RKO (cell line): ENCODE measurements at places on chromosomes 6 and 20.

DNA sequence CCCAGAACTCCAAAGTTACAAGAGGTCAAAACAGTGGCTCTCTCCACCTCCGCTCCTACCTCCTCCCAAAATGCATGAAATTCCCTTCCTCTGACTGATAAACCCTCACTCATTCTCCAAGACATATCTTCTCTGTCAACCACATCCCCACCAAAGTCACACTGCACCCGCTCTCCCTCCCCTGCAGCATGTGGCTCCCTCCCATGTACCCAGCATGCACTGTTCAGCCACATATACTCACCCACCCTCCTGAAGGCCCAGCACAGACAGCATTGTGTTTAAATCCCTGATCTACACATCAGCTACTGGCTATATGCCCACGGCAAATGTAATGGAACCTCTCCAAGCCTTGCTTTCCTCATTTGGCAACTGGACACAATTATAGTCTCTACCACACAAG, 5.5 kb upstream of the POU5F1 start:
- no peak for DNase-seq

DNA sequence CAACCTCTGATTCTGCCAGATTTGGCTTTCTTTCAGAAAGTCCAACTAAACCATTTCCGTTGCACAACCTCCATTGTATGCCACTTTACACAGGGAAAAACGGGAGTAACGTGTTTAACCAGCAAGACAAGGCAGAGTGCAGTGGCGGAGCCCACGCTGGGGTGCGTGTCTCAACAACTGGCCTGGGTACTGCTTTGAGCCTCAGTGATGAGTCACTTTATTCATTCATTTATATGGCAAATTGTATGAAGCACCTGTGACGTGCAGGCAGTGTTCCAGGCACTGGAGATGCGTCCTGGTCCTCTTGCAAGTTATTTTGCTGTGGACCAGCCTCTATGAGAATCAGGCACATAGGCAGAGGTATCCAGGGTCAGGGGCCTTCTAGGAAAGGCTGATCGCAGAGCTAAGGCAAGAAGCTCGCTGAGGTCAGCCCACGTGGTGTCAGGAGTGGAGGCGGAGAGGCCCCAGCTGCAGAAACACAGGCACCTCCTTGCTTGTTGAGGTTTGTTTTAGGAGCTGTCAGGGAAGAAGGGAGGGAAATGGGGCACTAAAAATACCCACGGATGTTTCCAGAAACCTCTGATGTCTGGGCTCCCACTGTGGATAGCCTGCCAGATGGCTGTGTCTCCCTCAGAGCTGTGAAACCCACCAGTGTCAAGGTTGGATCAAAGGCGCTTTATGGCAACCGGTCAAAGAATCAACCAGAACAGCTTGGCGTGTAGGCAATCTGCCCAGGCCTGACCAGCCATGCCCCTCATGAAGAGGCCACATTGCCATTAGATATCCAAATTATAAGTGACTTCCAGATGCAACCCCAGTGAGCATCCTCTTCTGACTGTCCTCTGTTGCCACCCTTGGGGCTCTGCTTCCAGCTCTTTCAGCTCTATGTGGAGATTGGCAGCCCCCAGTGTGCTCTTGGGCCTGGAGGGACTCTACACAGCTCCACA, 157.2 kb downstream of the CD83 start:
- DNase-seq = no peak

DNA sequence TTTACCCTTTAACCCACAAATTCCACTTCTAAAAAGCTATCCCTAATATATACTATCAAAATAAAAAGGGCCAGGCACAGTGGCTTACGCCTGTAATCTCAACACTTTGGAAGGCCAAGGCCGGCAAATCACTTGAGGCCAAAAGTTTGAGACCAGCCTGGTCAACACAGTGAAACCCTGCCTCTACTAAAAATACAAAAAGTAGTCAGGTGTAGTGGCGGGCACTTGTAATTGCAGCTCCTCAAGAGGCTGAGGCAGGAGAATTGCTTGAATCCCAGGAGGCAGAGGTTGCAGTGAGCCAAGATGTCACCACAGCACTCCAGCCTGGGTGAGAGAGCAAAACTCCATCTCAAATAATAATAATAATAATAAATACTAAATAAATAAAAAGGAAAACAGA, 82.5 kb downstream of the TRIM27 start:
- peak; percentile 68 for DNase-seq

- no peak for DNase-seq
These were observed 180.7 kb upstream of the PRSS16 start for GRCh38 chr6:27066802-27067201.

DNA sequence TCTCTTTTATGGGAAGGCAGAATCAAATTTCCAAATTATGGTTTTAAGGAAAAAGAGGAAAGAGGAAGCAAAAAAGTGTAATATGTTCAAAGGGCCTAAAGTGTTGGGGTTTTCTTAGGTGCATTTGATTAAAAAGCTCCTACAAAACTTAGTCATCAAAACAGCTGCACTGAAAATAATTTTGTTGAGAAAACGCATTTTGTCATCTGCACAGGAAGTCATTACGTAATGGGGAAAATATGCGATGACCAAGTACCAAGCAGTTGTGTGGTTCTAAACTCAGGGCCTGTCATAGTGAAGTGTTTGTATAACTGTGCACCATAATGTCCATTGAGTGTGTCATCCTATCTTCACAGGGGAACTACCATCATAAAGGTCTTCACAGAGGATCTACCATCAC, 15.6 kb downstream of the HAO1 start:
- peak; percentile 89 for DNase-seq

GRCh38 chr6:25660512-25660911, 8.5 kb downstream of the SCGN start:
- peak; percentile 87 for DNase-seq

- no peak for DNase-seq
These were observed 36.0 kb upstream of the SMIM29 start for GRCh38 chr6:34284563-34285447.

GRCh38 chr6:154931711-154932424, 63.2 kb upstream of the TIAM2 start:
- DNase-seq = no peak

- DNase-seq = no peak
These were observed 350.9 kb downstream of the SMOC2 start for GRCh38 chr6:168791917-168792316.

- no peak for DNase-seq
These were observed 42.6 kb downstream of the IRF4 start for GRCh38 chr6:434051-434705.

- no peak for DNase-seq
These were observed 213.2 kb upstream of the FLRT3 start for GRCh38 chr20:14550655-14551054.

GRCh38 chr6:125798734-125799508, 8.2 kb downstream of the NCOA7 start:
- no peak for DNase-seq

DNA sequence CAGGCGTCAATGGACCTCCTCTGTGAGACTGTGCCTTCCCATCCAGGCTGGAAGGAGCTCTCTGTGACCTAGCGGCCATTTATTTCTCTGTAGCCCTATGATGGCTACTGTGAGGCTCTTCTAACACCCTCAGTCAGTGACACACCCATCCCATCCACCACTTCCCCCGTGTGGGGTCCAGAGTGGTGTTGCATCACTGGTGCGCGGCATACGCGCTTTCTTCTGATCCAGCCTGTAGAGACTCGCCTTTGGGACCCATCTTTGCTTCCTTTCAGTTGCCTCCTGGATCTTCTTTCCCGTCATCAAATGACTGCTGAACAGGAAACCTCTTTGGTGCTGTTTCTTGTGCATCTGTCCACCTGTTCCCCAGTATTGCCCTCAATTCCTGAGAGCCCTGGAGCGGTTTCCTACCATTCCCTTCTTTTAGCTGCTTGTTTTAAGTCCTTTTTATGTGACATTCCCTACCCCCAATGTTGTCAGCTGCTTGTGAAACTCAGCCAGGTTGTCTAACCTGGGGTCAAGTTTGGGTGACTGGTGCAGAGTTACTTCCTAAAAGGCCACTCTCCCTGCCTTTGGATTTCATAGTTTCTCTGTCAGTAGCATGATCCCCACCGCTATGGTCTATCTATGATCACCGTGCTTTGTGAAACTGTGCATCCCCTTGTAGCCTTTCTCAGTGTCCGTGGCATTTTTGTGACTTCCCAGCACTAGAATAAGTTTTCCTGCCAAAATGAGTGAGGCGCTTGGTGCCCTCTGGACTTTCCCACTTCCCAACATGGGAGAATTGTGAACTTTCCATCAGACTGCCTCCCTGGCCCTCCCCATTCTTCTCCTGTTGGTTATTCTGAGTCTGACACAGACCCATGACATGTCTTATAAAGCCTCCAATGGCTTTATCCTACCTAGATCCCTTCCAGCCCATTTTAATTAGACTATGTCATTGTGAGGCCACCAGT, 5.7 kb downstream of the PRR3 start:
- no peak for DNase-seq

- DNase-seq = no peak
These were observed 149.1 kb downstream of the ZDHHC14 start for GRCh38 chr6:157530126-157530525.

DNA sequence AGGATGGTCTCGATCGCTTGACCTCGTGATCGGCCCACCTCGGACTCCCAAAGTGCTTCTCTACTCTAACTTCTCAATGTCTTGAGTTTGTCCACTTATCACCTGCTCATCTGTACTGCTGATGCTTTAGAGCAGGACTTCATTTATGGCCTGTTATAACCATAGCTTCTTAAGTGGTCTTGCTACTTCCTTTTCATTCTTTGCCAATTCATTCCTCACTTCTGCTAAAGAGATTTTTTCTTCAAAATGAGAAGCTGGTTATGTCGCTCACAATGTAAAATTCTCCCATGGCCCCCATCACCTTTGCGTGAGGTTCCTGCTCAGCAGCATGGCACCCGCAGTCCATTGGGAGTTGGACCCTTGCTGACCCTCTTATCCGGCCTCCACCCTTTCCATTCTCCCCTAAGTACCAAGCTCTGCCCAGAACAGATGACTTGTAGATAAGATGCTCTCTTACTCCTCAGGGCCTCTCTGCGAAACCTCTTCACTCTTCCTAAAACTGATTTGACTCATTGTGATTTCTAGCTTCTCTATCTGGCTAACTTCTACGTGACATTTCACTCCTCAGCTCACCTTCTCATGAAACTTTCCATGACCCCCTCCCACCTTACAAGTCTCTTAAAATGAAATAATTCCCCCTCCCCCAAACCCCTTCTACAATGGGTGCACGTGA, 13.9 kb upstream of the CD164 start:
- DNase-seq = no peak

DNA sequence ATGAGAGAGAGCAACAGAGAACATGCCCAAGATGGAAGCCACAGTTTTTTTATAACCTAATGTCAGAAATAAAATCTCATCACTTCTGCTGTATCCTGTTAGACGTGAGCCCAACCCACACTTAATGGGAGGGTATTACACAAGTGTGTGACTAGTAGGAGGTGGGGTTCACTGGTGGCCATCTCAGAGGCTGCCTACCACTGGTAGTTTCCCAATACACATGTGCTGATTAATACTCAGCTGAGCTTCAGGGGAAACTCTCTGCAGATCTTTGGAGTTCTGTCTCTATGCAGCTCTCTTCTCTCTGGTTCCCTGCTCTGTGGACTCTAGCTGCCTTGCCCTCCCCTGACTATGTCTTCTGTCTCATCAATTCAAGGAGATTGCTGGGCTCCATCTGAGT, 35.7 kb downstream of the CNBD2 start:
- no peak for DNase-seq

DNA sequence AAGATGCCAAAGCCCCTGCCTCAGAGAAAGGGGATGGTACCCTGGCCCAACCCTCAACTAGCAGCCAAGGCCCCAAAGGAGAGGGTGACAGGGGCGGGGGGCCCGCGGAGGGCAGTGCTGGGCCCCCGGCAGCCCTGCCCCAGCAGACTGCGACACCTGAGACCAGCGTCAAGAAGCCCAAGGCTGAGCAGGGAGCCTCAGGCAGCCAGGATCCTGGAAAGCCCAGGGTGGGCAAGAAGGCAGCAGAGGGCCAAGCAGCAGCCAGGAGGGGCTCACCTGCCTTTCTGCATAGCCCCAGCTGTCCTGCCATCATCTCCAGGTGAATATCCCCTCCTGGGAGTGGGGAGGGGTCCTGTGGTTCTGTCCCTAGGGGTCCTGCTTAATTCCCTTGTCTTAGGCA, 1.1 kb downstream of the MYLK2 start:
- DNase-seq = no peak

DNA sequence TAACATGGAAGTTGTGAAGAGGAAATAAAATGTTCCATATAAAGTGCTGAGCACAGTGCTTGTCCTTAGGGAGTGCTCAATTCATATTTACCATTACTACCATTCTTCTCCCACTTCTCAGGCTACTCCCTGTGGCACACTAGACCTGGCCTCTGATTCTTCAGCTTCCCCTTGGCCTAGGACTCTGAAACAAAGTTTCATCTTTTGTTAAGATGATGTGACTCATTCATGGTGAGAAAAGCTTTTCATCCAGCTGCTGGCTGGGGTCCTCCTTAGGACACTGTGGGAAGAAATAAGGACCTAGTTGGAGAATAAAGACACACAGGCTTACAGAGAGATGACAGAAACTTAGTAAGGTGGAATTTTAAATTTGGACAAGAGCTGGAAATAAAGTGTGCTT, 314.8 kb downstream of the CDC5L start:
- no peak for DNase-seq

DNA sequence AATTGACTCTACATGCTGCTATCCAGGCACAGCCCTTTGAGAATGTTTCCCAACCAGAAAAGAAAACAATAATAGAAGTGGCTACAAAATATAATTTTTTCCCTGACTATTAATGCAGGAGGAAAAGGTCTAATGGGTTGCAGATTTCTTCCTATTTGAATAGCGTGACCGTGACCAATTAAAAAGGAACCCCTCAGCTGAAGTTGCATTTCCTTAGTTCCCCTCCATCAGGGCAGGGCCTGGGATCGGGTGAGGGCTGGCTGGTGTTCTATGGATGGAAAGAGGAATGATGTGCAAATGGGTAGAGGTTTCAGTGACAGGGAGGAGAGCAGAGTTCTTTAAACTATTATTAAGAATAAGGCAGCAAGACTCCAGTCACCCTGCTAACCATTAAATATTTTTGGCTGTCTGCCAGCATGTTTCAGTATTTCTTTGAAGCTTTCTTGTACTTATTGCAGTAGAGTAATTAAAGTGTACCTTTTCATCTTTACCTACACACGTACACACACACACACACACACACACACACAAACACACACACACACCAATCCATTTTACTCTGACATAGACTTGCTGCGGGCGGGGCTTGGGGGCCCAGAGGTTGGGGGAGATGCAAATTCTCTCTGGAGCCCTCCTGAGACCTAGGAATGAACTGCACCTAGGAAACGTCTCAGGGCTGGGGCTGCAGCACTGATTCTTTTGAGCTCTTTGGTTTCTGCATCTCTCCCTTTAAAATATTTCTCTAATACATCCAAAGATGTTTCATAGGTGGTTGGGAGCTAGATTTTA, 154.8 kb upstream of the SLC35B3 start:
- DNase-seq = peak; percentile 23

- no peak for DNase-seq
These were observed 1.9 kb upstream of the ELMO2 start for GRCh38 chr20:46408281-46408731.
